ENCODE measurements at places on chromosomes 6 and 20. TPM values are rescaled to one million over a fixed set of nuclear protein-coding genes. Genes with fewer than 3 reads are reported as not detected.

Gene ABHD16B
- total RNA-seq = not detected

Gene FOXA2
- total RNA-seq = 1.4 TPM

Gene AVP
- not detected for total RNA-seq

Gene E2F1
- total RNA-seq = 16.5 TPM

Gene KIFC1
- total RNA-seq = 58.0 TPM

Gene NOX3
- not detected for total RNA-seq

Gene HCRTR2
- total RNA-seq = not detected

Gene HLA-DRB5
- not detected for total RNA-seq

Gene OVOL2
- total RNA-seq = 8.9 TPM

Gene GHRH
- total RNA-seq = not detected

Gene C20orf204
- 0.18 TPM for total RNA-seq

Gene ERVFRD-1
- total RNA-seq = not detected

Gene LTA
- total RNA-seq = not detected

Gene TFAP2D
- total RNA-seq = not detected

Gene GNRH2
- total RNA-seq = not detected

Gene SIRPD
- not detected for total RNA-seq

Gene CDC40
- total RNA-seq = 17.8 TPM

Gene MAPK13
- total RNA-seq = 34.0 TPM

Gene BHLHE23
- total RNA-seq = not detected

Gene MDFI
- total RNA-seq = 150 TPM

Gene BCAS1
- not detected for total RNA-seq

Gene GCNT2
- 3.0 TPM for total RNA-seq

Gene CALHM5
- 0.11 TPM for total RNA-seq
